ENCODE measurements at places on chromosomes 11 and 22. TPM values are rescaled to one million over a fixed set of nuclear protein-coding genes. Genes with fewer than 3 reads are reported as not detected.

Gene MUC15
- total RNA-seq, result not detected

Gene OR6T1
- not detected for total RNA-seq

Gene TYR
- not detected for total RNA-seq

Gene IGF2
- total RNA-seq, result 0.17 TPM

Gene TSSK2
- not detected for total RNA-seq

Gene TPH1
- total RNA-seq, result not detected

Gene ARFIP2
- total RNA-seq, result 34.9 TPM

Gene C11orf86
- total RNA-seq, result not detected

Gene LRRC74B
- not detected for total RNA-seq

Gene FGF3
- total RNA-seq, result not detected

Gene EMSY
- total RNA-seq, result 11.6 TPM

Gene OR4D5
- total RNA-seq, result not detected

Gene NAALADL1
- 26.2 TPM for total RNA-seq

Gene MAFF
- 20.5 TPM for total RNA-seq

Gene PATE3
- not detected for total RNA-seq

Gene MEI1
- total RNA-seq, result 0.33 TPM

Gene PATE1
- total RNA-seq, result not detected

Gene PAX6
- not detected for total RNA-seq

Gene SLC35C1
- total RNA-seq, result 11.8 TPM

Gene OR8G5
- not detected for total RNA-seq

Gene ASRGL1
- total RNA-seq, result not detected

Gene CABP4
- not detected for total RNA-seq

Gene OR51B5
- total RNA-seq, result 0.17 TPM

Gene RIMBP3C
- 0.50 TPM for total RNA-seq

Gene C22orf15
- total RNA-seq, result 3.9 TPM

Gene TRPC6
- 1.5 TPM for total RNA-seq

Gene FLRT1
- total RNA-seq, result 0.17 TPM

Gene USH1C
- total RNA-seq, result not detected

Gene SIRT3
- total RNA-seq, result 9.5 TPM

Gene ART1
- total RNA-seq, result not detected

Gene OR8D4
- not detected for total RNA-seq

Gene ALG8
- total RNA-seq, result 30.3 TPM

Gene CST6
- total RNA-seq, result 1.8 TPM

Gene MPZL2
- not detected for total RNA-seq

Gene KIRREL3
- 0.26 TPM for total RNA-seq

Gene SAA2
- total RNA-seq, result not detected

Gene SWAP70
- total RNA-seq, result 28.2 TPM

Gene OR52I2
- not detected for total RNA-seq

Gene MTCH2
- 52.1 TPM for total RNA-seq

Gene DDX25
- total RNA-seq, result not detected

Gene KLHL35
- total RNA-seq, result 1.3 TPM

Gene BCR
- total RNA-seq, result 66.6 TPM

Gene FOLR3
- 0.99 TPM for total RNA-seq

Gene PRG3
- total RNA-seq, result not detected

Gene GNAZ
- 1.3 TPM for total RNA-seq

Gene GLB1L3
- not detected for total RNA-seq

Gene SHANK3
- 0.26 TPM for total RNA-seq
